ENCODE measurements at places on chromosomes 4 and X.

DNA sequence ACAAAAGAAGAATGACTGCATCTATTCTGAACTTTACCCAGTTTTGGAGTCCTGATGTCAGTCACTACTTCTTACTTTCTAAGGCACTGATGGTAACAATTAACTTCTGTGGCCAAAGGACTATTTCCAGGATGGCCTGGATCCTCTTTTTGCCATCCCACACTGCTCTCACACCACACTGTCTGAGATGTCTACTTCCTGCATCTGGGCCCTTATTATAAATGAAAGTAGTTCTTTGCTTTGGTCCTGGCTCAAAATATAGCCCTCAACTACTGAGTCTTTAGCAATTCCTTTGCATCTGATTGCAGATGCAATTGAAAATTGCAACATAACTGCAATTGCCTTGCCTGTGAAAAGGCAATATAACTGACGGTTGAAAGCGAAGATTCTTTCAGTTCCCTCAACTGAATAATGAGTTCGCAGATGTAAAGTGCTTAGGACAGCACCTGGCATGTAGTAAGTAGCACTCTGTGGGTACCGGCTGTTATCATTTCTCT lies 44.2 kb downstream of the COQ2 start:
- no peak for DNase-seq

DNA sequence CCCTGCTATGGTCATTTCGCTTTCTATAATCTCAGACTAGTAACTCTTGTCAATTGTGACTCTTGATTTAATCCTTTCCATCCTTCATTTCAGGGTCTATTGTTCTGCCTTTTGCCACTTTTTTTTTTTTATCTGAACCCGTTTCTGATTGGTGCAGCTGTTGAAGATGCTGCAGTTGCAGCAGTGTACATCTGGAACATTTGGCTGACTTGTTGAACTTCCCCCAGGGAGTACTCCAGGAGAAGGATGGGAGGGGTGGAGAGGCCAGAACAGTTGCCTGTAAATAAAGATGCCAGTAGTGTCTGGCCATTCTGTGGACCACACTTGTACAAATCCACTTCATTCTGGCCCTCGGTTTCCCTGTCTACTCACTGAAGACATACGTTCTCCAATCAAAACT lies 1.0 kb upstream of the EDA start:
- peak; percentile 49 for DNase-seq

DNA sequence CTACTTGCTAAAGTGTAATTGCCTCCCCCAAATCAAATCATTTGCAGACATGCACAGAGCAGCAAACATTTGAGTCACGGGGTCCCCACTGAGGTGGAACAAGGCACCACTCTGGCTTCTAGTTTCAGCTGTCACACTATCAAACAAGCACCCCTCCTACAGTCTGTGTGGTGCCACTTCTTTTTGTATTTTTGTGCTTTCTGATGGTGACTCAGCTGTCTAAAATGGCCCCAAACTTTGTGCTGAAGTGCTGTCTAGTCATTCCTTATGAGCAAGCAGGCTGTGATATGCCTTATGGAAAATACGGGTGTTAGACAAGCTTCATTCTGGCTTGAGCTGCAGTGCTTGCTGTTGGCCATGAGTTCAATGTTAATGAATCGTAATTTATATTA lies 15.4 kb downstream of the IGFBP7 start:
- DNase-seq, result peak; percentile 75

DNA sequence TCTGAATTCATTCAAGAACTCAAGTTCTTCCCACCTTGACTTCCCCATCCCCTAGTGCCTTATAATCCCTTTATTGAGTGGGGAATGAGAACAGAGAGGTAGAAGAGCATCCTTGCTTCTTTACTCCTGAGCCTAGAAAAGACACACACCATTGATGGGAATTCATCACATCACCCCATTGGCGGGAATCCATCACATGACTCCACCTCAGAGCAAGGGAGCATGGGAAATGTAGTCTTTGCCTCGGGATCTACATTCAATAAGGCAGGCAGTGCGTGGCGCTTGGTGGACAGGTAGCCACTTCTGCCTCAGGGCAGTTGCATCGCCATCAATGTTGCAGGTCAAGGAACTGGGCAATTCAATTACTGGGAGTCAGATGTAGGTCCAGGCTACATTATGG lies 50.7 kb downstream of the MXRA5 start:
- DNase-seq, result peak; percentile 24

DNA sequence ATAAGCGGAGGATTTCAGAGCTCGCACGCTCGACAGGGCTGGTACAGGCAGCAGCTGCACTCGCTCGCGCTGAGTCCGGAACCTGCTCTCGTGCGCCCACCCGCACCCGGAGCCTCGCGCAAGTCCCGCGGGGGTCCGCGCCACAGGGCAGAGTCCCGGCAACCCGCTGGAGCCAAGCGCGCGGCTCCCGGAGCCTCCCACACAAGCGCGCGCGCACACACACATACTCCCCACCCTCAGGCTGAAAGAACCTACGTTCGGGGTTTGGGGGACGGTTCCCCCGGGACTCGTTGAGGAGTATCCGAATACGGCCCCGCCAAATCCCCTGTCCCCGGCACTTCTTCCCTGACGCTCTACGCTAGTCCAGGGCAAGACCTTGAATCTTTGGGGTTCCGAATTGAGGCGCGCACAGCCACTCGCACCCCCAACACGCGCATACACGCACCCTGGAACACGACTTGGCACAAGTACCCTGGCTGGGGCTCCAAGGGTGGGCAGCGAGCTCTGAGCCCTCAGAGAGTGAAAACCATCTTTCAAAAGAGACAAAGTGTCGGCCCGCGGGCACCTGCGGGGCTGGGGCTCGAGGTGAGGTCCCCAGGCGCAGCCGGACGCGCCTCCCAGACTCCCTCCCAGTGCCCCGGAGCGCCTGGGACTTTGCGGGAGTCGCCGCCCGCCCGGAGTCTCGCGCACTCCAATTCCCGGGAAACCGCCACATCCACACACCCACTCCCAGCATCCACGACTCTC lies 952 bp downstream of the ANOS1 start:
- DNase-seq, result no peak

DNA sequence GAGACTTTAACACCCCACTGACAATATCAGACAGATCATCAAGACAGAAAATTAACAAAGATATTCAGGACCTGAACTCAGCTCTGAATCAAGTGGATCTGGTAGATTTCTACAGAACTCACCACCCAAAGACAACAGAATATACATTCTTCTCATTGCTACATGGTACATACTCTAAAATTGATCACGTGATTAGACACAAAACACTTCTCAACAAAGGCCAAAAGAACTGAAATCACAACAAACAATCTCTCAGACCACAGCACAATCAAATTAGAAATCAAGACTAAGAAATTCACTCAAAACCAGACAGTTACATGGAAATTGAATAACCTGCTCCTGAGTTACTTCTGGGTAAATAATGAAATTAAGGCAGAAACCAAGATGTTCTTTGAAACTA lies 49.6 kb downstream of the DACH2 start:
- DNase-seq, result no peak

DNA sequence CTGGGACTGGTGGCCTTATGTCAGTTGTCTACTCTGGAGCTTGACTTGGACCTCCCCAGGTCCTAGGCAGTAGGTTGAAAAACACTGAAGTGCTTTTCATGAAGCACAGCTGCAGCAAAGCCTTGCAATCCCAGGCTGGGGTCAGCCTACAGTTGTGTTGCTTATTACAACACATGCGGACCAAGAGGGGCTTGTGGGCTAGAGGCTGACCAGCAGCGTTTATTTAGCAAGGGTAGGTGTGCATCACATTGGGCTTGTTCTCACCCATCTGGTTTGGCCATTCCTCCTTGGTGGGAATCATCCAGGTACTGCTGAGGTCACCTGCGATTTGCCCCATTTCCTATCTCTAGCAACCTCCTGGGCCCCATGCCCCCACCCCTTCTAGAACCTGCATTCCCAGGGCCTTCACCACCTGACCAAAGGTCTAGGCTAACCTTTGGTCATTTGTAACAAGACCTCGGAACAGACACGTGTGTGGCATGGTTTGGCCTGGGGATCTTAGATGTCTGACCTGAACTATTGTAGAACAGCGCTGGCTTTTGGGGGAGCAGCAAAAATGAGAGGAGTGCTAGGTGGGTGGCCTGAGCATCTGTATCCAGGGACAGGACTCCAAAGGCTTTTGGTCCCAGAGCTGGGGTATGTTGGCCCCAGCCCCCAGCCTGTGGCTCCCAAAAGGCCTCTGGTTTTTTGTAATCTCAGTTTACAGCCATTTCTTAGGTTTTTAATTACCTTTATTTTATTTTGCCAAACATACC lies 3.0 kb downstream of the RPL10 start:
- DNase-seq, result peak; percentile 45

GRCh38 chr4:113154281-113154680 lies 104.8 kb downstream of the ANK2 start:
- DNase-seq, result no peak

DNA sequence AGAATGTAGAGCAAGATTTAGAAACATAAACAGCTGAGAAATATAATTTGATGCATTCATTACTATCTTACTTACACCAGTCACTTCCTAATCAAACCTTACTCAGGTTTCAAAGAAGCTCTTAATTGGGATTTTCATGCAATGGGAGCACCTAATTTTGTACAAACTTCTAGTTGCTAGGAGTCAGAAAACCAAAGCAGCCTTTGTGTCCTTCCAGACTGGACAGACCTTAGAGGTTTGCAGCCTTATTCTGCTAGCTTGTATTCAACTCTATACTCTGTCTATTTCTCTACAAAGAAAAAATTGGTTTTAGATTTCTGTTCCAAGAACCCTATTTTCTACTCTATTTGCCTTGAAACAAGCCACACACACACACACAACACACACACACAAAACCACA lies 19.4 kb downstream of the GABRA2 start:
- no peak for DNase-seq

GRCh38 chrX:23403849-23404248 lies 69.2 kb downstream of the PTCHD1 start:
- DNase-seq, result no peak

DNA sequence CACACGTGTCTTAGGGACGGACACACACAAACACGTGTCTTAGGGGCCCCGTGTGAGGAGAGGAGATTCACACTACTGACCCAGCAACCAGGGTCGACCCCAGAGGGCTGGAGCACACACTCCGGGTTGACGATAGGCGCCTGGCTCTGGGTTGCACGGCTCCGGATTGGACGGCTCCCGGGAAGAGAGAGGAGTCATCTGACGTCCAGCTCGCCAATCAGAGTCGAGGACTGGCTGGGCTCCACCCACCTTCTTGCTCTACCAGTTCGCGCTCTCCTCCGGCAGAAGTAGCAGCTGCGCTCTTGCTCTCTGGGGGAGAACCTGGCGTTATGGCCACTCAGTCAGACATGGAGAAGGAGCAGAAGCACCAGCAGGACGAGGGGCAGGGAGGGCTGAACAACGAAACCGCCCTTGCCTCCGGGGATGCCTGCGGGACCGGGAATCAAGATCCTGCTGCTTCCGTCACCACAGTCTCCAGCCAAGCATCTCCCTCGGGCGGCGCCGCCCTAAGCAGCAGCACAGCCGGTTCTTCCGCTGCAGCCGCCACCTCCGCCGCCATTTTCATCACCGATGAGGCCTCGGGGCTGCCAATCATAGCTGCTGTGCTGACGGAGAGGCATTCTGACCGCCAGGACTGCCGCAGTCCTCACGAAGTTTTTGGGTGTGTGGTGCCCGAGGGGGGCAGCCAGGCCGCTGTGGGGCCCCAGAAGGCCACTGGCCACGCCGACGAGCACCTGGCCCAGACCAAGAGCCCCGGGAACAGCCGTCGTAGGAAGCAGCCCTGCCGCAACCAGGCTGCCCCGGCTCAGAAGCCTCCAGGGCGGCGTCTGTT lies 74.3 kb downstream of the NUDT10 start:
- DNase-seq, result no peak

- no peak for DNase-seq
Measured at GRCh38 chrX:48700951-48701653, 4.6 kb downstream of the SUV39H1 start.

GRCh38 chr4:96887857-96888256 lies 1048.0 kb downstream of the PDHA2 start:
- no peak for DNase-seq

GRCh38 chr4:89314291-89314690 lies 6.7 kb upstream of the GPRIN3 start:
- peak; percentile 10 for DNase-seq

DNA sequence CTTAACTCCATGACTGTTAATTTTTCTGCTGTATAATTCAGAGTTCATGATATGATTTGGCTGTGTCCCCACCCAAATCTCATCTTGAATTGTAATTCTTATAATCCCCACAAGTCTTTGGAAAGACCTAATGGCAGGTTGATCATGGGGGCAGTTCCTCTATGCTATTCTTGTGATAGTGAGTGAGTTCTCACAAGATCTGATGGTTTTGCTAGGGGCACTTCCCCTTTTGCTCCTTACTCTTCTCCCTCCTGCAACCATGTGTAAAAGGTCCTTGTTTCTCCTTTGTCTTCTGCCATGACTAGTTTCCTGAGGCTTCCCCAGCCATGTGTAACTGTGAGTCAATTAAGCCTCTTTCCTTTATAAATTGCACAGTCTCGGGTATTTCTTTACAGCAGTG lies 1751.9 kb downstream of the ARAP2 start:
- no peak for DNase-seq

DNA sequence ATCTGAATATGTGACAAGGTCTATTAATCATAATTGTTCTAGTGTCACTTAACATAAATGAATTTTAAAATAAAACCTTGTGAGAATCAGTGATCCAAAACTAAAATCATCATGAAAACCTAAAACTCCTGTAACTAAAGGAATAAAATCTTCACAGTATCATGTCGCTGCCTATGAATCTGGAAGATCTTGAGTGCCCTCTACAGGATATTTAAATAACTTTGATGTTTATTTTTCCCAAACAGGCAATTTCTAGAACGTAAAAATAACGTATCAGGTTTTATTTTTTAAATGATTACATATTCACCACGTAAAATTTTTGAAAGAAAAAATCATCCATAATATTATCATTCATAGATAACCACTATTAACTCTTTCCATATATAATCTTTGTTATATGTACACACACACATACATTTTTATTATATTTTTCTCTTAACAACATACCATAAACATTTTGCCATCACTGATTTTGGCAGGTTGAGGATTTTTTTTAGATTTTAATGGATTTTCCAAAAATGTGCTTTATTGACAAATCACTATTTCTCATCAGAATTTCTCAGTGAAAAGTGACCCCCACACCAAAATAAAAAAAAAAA lies 79.6 kb downstream of the COMMD8 start:
- DNase-seq, result peak; percentile 41

- DNase-seq, result peak; percentile 59
Measured at GRCh38 chrX:11406109-11406765, 113.0 kb downstream of the AMELX start.

DNA sequence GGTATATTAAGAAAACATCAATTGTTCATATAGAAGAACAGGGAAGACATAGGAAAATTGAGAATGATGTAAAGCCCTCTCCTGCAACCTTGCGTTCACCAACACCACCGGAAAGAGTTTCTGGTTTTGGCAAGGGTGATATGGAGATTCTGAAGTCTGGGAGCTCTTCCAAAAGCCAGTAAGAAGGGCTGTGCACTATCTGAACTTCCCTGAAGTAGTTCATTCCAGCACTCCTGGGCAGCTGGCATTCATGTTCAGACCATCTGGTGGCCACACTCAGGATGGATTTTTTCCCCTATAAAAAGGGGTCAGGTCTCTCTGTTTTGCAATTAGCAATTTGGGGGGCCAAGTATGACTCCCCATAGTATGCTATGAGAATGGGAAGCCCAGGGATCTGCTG lies 15.4 kb upstream of the TLR2 start:
- DNase-seq, result peak; percentile 42

GRCh38 chrX:109537324-109537665 lies 651 bp downstream of the NXT2 start:
- peak; percentile 76 for DNase-seq
